ENCODE measurements at places on chromosomes 12 and 14.

DNA sequence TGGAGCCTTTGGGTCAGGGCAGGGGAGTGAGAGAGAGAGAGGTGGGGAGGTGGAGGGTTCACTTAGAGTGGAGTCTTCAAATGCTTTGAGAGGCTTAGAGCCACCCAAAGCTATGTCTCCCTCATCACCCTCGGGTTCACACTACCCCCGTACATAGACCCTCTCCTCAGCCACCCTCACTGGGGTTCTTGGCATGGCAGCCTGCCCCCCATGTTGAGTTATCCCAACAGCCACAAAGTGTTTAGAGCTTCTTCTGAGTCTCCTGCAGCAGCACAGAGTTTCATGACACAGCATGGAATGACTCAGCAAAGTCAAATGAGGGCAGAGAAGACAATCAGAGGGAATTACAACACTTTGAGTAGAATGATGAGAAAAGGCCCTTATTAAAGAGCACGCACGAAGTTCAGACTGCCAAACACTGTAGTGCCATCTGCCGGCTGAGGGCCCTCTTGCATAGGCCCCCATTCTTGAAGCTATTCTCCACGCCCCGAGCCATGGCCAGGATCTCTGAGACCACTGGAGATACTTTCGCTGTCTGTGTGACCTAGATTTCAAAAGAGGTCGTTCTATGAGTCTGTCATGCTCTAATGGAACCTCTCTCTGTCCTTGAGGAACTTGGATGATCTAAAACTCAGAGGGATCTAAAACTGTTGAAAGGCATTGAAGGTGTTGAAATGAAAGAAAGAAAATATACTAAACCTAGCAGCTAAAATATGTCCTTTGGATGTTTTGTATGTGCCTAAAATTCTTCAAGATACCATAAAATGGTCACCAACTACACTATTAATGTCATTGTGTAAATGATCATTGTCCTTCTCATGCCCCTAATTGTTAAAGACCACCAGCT is 221.9 kb downstream of the PELI2 start:
- peak; percentile 18 for DNase-seq

DNA sequence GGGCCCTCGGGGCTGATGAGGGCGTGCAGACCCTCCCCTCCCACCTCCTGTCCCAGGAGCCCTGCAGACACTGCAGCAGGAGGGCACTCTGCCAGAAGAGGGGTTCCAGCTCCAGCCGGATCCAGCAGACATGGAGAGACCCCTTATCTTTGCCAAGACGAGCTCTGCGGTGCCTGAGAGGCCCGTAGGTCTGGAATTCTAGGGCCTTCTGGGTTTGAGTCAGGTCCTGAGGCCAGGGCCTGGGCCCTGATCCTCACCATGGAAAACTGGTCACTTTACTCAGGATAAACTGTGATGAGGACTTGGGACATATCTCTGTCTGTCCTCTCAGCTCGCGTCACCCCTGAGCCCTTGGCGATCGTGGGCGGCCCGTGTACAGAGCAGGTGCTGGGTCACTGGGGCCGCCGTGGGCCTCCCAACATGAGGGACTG is 13.8 kb downstream of the MEG3 start:
- DNase-seq, result no peak

DNA sequence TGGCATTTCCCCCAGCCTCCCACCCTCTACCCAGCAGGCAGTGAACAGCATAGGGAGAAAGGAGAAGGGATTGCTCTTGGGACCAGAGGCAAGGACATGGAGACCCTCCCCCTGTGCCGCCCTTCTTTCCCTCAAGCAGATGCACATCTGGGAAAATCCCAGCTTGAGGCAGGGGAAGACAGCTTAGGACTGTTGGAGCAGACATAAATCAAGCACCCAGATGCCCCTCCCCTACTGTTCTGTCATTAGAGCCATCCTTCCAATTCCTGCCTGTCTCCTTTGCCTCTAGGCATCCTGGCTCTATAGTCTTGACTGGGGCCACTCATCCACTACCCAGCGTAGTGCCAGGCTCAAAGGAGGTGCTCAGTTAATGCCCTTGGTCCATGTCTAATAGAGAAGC is 7.5 kb upstream of the CISTR start:
- DNase-seq, result no peak

DNA sequence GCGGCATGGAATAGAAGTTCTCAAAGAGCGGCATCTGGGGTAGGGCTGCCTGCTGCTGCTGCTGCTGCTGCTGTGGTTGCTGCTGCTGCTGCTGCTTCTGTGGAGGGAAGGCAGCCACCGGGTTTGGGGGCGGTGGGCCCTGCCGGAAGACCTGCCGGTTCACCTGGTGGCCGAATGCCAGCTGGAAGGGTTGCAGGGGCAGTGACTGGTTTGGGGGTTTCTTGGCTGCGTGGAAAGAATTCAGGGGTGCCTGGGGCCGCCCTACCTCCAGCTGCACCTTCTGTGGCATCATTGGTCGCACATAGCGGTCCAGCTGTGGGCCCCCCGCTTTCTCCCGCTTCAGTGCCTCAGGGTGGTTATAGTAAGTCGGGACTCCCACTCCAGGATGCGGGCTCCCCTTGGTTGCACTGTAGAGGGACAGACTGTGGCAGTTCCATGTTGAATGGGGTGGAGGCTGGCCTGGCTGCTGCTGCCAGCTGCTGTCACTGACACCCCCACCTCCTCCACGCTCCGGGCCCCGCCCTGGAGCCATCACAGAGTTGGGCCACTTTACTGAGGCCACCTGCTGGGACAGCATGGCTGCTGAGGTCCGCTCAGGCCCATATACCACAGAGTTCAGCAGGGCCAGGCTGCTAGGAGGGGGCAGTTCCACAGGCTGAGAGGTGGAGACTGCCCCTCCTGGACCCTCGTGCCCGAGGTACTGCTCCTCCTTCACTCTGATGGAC is 25.2 kb upstream of the PNMA1 start:
- DNase-seq, result no peak

- DNase-seq, result no peak
These were observed 41.1 kb downstream of the GLRX5 start for GRCh38 chr14:95575840-95576473.

- no peak for DNase-seq
These were observed 314.9 kb downstream of the NUAK1 start for GRCh38 chr12:105823810-105824209.

- no peak for DNase-seq
These were observed 284.7 kb downstream of the DUSP6 start for GRCh38 chr12:89067421-89068187.

- DNase-seq, result no peak
These were observed 57.9 kb downstream of the GPR68 start for GRCh38 chr14:91186515-91187066.

GRCh38 chr12:65121956-65122469 is 908 bp upstream of the WIF1 start:
- DNase-seq, result no peak

GRCh38 chr12:112182499-112182898 is 57.1 kb downstream of the TRAFD1 start:
- DNase-seq, result no peak

GRCh38 chr14:21056520-21057163 is 980 bp upstream of the RNASE8 start:
- DNase-seq, result no peak

DNA sequence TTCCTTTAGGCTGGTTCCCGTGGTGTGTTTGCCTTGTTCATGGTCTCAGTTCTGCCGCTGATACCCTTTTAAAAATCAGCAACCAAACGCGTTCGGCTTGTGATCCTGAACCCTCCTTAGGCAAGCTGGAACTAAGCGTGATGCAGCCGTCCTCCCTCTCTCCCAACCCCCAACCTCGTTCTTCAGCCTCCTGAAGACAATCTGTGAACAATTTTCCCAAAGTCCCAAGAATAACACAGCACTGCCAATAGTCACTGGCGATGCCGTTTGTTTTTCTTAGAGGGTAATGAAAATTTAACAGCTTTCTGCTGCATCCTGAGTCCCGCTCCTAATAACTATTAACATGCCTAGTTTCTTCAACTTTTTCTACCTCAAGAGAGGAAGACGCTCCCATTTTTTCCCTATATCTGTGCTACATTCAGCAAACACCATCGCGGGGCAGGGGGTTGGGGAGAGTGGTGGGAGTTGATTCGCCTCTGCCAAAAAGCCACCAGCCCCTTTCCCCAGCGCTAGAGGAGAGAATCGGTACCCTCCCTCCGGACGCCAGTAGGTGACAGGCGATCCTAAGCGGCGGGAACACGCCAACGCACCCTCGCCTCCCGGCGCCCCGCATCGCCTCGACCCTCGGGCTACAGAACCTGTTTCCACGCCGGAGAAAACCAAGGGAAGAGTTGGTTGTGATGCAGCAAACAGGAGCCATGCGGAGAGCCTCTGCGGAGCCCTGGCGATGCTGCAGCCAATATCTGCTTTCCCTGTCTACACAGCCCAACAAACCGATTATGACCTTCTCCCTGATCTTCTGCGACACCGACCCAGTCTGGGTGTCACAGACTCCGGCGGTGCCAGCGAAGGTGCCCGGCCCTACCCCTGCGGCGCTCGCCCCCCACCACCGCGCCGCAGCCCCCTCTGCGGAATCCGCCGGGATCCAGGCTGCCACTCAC is 752 bp downstream of the PRICKLE1 start:
- no peak for DNase-seq

DNA sequence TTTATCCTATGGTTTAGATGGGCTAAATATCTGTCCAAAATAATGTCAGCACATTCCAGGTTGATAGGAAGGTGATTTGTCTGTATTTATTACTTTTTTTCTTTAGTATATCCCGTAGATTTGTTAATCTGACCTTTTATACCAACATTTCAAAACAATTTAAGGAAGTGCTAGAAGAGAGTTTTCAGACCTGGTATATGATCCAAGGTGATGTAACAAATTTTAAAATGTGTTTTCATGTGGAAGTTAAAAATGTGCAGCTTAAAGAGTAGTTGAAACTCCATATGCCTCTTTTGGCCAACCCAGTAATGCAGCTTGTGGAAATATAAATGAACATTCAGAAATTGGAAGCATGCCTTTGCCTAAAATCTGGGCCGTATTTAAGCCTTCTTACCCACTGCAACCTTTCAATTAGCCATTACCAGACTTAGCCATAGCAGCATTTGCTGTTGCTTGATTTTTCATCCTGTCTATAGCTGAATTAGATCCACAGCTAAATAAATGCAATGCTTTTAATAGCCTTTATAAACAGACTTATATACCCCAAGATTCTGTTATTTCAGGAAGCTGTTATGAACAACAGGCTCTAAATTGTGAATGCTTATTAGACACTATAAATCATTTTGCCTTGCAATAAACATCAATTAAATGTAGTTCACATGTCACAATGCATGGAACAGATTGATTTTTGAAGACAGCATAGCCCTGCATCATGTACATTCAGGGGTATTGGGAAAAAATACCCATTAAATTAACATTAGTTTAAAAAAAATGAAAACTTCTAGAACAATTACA is 271.2 kb downstream of the PDZRN4 start:
- no peak for DNase-seq

All from stimulated activated CD8-positive, alpha-beta memory T cell treated with anti-CD3 and anti-CD28 coated beads, Interleukin-7, amount 100 ng/mL, for 4 hours (primary cell).